ENCODE measurements at places on chromosomes 13 and 19. TPM values are rescaled to one million over a fixed set of nuclear protein-coding genes. Genes with fewer than 3 reads are reported as not detected.

The ZNF665 gene
- not detected for total RNA-seq

The CGB5 gene
- total RNA-seq, result not detected

The HIF3A gene
- not detected for total RNA-seq

The CEACAM18 gene
- not detected for total RNA-seq

Data from MCF 10A (cell line).